ENCODE measurements at places on chromosomes 2 and 18.

- DNase-seq: peak; percentile 93
Measured at GRCh38 chr2:22634167-22634566, 750.8 kb upstream of the KLHL29 start.

GRCh38 chr2:136980303-136980702, 215.0 kb downstream of the THSD7B start:
- no peak for DNase-seq

DNA sequence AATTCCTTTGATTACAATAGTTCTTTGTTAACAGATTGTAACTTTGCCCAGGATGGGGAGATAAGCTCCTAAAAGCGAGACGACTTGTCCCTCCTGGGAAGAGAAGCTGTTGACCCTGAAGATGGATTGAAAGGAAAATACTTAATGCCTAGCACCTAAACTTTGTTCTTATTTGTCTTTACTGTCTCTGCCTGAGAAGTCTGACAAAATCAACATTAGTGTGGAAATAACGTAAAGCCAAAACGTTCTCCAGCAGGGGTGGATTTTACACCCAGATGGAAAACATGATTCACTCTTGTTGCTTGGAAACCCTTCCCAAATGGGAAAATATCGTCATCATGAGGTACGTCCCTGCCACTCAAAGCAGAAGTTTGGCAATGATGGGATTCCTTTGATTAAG, 450.1 kb downstream of the SLC4A3 start:
- no peak for DNase-seq

DNA sequence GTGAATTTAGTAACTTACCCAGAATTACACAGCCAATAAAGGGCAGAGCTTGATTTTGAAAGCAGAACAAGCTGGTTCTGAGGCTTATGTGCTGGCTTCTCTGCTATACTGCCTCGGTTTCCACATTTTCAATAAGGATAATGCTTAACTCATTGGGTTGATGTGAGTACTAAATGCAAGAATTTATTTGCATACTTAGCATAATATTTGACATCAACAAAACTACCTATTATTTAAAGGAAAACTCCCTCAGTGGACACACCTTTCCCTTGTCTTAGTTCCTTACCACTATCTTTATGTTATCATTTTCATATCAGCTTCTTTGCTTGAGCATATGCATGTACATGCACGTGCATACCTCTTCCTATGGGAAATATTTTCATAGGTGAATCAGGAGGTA, 3.0 kb upstream of the TGFA start:
- DNase-seq: no peak

GRCh38 chr2:237688081-237688480, 60.7 kb downstream of the LRRFIP1 start:
- no peak for DNase-seq

- DNase-seq: no peak
Measured at GRCh38 chr18:4125224-4125623, 329.9 kb downstream of the DLGAP1 start.

DNA sequence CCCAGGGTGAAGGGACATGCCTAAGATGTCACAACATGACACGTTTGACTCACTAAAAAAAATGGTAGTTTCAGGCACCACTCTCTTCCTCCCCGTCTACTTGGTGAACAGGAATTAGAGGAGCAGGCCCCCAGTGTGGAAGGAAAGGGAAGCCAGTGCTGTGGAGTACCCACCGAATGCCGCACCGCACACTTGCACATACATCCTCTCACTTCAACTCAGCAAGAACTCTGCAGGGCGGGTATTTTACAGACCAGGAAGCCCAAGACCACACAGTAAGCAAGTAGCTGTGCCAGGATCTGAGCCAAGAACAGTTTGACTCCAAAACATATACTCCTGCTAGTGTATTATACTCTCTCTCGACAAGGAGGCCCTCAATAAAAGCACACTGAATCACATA, 69.8 kb downstream of the BCL2 start:
- no peak for DNase-seq

DNA sequence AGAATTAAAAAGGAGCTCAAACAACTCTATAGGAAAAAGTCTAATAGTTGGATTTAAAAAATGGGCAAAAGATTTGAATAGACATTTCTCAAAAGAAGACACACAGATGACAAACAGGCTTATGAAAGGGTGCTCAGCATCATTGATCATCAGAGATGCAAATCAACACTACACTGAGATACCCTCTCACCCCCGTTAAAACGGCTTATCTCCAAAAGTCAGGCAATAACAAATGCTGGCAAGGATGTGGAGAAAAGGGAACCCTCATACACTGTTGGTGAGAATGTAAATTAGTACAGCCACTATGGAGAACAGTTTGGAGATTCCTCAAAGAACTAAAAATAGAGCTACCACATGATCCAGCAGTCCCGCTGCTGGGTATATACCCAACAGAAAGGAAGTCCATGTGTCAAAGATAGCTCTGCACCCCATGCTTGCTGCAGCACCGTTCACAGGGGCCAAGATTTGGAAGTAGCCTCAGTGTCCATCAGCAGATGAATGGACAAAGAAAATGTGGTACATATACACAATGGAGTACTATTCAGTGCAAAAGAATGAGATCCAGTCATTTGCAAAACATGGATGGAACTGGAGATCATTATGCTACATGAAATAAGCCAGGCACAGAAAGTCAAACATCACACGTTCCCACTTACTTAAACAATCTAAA, 46.7 kb upstream of the B3GNT7 start:
- DNase-seq: no peak

DNA sequence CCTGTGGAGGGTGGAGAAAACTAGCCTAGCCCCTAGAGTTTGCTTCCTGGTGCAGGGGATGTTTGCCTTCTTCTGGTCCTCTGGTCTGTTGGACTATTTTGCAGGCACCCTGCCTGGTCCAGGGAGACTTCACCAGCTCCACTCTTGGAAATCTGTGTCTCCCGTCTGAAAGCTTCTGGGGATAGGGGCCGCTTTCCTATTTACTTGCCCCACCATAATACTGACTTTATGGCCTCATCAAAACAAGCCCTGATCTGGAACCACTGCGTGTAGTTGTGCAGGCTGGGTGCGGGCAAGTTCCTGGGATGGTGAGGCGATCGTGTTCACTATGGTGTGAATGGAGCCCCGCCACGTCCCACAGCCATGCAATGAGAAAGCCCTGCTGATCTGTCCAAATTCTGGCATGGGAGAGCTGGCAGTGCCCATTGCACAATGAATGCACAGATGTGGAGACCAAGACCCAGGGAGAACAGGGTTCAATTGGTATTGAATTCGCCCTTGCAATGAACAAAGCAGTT, 74.3 kb downstream of the DDX1 start:
- no peak for DNase-seq

- DNase-seq: peak; percentile 70
Measured at GRCh38 chr18:34707670-34708069, 2.4 kb upstream of the DTNA start.

GRCh38 chr2:46384457-46384815, 87.2 kb downstream of the EPAS1 start:
- DNase-seq: no peak

- DNase-seq: no peak
Measured at GRCh38 chr2:10140841-10141610, 18.5 kb downstream of the RRM2 start.

GRCh38 chr2:7976206-7976605, 705.6 kb upstream of the ID2 start:
- DNase-seq: no peak

GRCh38 chr2:134134313-134134706, 119.6 kb upstream of the MGAT5 start:
- DNase-seq: no peak

- DNase-seq: no peak
Measured at GRCh38 chr2:121478996-121479745, 51.5 kb upstream of the RNU4ATAC start.

DNA sequence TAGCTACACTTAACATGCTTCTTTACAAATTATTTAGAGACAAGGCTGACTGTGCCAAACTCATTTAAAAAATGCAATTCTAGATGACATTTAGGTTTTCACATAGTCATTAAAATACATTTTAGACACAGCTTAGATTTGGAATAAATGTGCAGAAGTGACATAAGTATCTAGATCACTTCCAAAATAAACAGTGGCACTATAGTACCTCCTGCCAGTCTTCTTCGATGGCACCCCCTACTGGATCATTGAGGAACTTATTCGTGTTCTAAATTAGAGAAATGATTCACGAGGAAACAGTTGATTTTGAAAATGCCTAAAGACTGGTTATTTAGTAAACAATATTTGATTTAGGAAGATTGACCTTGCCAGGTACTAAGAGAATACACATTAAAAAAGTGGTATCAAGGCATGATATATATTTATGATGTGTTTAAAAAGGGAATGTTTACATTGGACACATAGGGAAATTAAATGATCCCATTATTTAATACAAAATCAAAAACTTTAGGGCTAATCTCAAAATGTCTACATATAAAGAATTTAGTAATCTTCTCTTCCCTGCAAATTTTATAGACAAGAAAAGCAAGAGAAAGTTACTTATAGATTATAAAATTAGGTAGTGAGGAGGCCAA, 323.9 kb downstream of the XIRP2 start:
- DNase-seq: peak; percentile 47

DNA sequence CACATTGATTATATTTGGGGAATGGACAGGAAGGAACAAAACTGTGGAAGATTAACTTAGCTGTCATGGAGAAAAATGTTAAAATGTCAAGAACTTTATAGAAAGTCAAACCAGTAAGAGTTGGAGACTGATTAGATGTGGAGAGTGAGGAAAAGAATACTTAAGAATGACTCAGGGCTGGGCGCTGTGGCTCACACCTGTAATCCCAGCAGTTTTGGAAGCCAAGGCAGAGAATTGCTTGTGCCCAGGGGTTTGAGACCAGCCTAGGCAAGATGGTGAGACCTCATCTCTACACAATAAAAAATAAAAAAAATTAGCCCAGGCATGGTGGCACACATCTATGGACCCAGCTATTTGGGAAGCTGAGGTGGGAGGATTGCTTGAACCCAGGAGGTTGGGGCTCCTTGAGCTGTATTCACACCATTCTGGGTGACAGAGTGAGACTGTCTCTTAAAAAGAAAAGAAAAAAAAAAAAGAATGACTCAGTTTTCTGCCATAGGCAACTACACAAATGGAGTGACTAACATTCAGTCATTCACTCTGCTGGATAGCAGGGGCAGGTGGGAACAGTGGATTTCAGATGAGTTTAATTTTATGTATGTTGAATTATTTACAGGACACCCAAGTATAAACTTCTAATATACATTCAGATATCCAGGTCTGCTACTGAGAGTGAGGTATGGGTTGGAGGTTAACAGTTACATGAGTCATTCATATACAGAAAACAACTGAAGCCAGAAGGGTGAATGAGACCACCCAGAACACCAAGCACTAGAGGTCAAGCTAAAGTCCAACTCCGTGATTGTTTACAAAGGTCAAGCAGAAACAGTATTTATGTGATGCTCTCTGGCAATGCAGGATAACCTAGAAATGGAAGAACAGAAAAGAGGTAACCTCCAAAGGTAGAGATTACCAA, 33.9 kb downstream of the ORC2 start:
- DNase-seq: no peak

DNA sequence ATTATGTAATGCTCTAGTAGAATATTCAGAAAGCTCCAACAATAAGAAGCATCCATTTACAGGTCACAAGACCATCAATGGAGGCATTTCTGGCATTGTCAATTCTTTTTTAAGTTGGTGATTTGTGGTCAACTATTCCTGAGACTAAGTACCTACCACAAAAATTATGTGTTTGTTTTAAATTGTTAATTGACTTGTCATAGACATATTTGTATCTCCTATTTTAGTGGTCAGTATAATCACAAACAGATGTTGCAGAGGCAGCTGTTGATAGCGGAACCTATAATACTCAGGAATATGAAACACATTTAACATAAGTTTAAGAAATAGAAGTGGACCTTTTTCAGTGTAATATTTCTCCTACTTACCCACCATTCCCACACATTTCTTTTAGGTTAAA, 430.1 kb downstream of the CCDC85A start:
- DNase-seq: no peak

GRCh38 chr2:128770143-128771085, 451.7 kb upstream of the HS6ST1 start:
- DNase-seq: no peak

DNA sequence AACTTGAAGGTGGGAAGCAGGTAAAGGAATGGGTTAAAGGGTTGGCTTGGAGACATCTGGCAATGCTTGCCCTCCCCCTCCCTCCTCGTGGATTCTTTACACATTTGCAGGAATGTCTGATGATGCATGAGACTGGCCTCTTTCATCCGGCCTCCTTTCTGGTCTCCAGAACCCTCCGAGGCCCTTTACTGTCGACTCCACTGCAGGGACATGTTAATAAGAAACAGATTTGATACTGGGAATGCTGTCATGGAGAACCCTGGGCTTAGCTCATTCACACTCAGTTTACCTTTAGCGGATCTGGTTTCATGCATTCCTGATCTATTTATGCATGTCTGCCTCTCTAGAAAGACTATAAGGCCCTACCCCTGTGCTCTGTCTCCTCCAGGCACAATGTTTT, 238.7 kb downstream of the TGIF1 start:
- no peak for DNase-seq

DNA sequence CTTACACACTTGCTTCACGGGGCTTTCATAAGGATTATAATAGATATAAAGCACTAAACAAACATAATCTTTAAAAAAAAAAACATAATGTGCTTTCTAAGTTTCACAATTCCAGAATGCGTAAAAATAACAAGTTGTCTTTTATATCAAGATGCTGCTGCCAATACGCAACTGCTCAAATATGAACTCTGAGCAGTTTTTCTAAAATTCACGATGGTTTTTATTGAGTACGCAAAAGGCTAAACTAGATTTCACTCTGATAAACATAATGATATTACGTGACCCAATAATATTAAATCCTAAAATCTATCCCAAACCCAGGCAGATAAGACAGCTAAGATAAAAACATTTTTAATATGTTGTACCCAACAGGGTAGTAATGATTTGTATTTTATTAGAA, 24.6 kb upstream of the MAT2A start:
- DNase-seq: no peak

- DNase-seq: no peak
Measured at GRCh38 chr2:184141866-184142265, 456.5 kb upstream of the ZNF804A start.

- no peak for DNase-seq
Measured at GRCh38 chr2:75500633-75501032, 60.1 kb downstream of the EVA1A start.

DNA sequence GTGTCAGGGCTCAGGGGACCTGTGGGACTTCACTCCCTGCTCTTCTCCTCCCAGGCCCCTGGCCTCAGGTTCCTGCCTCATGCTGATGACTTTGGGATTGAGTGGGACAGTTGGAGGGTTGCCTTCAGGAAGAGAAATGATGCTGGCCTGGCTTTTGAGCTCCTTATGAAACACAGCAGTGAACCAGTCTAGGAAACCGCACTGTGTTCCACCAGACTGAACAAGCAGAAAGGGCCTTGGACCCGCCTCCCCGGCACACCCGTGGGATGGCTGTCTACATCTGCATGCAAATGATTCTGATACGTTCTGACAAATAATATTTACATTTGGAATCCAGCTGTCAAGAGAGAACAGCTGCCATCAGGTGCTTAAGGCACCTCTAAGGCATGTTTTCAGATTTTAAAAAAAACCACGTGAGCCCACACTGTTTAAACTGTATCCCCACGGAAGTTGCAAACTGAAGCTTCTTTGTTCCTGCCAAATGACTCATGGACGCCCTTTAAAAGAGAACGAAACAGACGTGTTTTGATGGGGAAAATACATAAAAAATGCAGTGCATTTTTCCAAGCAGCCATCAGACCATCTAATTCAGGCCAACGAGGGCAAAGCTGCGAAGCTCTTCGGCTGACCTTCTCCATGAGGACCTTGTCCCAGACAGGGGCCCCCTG, 27.6 kb upstream of the ASAP2 start:
- no peak for DNase-seq

GRCh38 chr18:9989481-9989880, 75.7 kb downstream of the VAPA start:
- no peak for DNase-seq

Data from NCI-H524 (cell line).